Activated CD8-positive, alpha-beta memory T cell treated with anti-CD3 and anti-CD28 coated beads for 24 hours (primary cell): ENCODE measurements at places on chromosomes 7 and 10.

- DNase-seq, result no peak
Observed at GRCh38 chr7:38928506-38928905, 19.5 kb upstream of the VPS41 start.

- no peak for DNase-seq
Observed at GRCh38 chr10:4351723-4352413, 474.1 kb upstream of the AKR1E2 start.

DNA sequence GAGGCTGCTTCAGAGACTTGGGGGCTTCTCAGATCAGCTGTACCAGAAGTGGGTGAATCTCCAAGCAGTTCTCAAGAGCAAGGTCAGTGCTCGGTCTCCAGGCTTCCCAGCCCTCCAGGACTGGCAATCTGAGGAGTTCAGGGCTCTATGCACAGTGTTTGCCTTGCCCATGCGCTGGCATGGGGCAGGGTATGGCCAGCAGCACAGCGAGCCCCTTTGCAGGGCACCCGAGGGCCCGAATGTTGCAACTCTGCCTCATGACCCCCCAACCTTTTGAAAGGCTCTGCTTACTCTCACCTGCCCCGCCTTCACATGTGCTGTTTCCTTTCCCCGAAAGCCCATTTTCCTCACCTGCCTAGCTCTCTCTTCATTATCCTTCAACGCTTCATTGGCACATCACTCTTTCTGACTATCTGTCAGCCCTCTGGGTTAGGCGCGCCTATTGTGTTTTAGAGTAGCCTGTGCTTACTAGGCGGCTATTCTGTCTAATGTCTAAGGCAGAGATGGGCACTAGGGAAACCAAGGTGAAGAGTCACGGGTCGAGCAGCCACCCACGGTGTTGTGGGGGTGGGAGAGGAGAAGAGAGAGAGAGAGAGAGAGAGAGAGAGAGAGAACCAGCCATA is 83.6 kb downstream of the WDFY4 start:
- DNase-seq, result no peak

DNA sequence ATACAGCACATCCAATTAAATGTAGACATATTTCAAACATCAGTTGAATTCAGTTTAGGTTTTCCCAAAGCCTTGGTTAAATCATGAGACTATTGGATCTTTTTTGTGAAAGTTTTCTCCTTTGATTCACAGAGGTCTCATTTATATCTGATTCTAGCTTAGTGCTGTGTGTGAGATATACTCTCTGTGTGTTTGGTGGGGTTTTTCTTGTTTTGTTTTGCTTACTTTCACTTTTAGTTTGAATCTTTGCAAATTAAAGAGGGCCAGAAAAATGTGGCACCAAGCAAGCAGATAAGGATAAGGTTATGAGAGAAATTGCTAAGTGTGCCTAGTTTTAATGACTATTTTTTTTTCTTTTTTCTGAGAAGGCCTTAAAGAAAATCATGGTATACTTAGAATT is 12.6 kb upstream of the OR6B1 start:
- DNase-seq, result no peak

- DNase-seq, result no peak
Observed at GRCh38 chr10:70528741-70529362, 50.3 kb downstream of the PALD1 start.

- DNase-seq, result peak; percentile 69
Observed at GRCh38 chr7:66921396-66921917, 432 bp downstream of the TMEM248 start.

- DNase-seq, result no peak
Observed at GRCh38 chr7:2509298-2509906, 10.2 kb upstream of the LFNG start.

DNA sequence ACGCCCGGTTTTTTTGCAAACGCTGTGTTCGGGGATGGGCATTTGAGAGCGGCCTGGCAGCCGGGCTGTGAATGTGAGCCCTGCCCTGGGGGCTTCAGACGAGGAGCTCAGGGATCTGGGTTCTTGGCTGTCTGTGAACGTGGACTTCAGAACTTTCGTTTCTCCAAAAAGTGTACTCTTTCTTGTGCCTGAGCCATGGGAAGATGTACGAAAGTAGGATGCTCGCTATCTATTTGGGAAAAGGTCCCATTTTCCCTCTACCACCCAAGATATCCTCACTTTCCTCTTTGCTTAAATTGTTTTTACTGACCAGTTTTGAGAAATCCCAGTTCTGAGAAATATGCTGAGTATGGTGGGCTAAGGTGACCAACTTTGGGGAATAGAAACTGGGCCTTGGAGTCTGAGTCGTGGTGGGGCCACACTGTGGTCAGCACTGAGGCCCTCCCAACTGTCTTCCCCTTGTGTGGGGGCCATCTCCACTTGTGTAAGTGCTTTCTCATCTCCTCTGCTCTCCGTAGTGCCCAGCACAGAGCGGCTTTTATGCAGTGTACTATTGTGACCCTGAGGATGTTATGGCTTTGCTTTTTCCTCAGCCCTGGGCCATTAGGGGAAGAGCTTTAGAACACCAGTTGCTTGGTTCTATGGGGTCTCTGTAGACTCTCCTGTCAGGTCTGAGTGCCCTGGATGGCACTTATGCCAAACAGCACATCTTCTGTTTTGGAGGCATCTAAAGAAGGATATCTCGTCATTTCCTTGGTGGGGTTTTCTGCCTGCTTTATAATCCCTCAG is 918 bp downstream of the DBNL start:
- DNase-seq, result no peak

- DNase-seq, result peak; percentile 72
Observed at GRCh38 chr7:51123322-51124019, 193.1 kb downstream of the COBL start.

- no peak for DNase-seq
Observed at GRCh38 chr10:110794808-110795207, 76.9 kb upstream of the PDCD4 start.

DNA sequence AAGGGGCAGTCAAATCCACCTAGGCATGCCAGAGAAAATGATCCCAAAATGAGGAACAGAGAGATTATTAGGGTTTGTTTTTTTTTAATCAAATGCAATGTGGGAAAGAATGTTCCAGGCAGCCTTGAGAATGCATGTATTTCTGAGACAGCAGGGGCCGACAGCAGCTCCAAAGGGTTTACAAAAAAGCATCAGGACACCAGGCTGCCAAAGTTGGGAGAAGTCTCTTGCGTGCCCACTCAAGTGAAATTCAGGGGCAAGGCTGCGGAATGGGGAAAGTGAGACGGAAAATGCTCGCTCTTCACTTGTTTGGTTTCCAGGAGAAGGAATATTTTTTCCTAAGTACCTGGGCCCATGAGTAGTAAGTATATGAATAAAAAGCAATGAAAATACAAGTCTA is 101.2 kb downstream of the USP6NL start:
- no peak for DNase-seq

GRCh38 chr7:157928171-157928794 is 591.5 kb downstream of the DNAJB6 start:
- no peak for DNase-seq

DNA sequence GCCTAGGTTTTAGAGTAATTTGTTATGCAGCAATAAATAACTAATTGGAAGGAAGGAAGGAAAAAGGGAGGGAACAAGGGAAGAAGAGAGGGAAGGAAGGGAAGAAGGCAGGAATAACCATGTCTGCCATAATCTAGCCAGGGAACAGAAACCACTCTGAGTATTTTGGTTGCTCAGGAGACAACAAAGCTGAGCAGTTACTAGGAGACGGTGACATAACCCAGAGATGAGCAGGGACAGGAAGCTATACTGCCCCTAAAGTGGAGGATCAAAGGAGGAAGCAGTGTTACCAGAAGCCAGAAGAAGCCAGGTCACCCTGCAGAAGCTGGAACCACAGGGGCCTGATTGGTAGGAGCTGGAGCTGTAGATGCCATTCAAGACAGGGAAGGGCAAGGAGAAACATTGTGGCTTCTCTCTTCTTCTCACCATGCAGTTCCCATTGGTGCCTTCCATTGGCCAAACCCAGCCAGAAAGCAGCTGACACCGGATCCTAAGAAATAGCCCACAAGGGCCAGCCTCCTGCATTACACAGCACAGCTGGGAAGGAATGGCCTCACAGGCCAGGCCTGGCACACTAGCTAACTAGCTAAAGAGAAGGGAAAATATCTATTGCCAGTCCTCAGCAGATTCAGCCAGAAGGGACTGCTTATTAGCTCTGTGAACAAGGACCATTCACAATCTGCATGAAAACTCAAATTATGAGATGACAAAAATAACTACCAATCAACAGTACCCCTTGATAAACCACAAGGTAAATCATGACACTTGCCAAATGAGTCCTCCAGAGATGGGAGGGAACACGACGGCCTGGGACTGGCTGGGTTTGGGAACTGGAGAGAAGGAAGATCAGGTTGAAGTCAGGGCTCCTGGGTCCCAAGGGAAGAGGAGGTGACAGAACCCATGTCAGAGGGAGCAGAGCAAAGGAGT is 184.5 kb upstream of the NFE2L3 start:
- DNase-seq, result no peak

GRCh38 chr10:78696791-78697395 is 371.9 kb upstream of the ZMIZ1 start:
- peak; percentile 15 for DNase-seq

GRCh38 chr10:14571866-14572507 is 202.7 kb downstream of the FAM107B start:
- DNase-seq, result peak; percentile 81

DNA sequence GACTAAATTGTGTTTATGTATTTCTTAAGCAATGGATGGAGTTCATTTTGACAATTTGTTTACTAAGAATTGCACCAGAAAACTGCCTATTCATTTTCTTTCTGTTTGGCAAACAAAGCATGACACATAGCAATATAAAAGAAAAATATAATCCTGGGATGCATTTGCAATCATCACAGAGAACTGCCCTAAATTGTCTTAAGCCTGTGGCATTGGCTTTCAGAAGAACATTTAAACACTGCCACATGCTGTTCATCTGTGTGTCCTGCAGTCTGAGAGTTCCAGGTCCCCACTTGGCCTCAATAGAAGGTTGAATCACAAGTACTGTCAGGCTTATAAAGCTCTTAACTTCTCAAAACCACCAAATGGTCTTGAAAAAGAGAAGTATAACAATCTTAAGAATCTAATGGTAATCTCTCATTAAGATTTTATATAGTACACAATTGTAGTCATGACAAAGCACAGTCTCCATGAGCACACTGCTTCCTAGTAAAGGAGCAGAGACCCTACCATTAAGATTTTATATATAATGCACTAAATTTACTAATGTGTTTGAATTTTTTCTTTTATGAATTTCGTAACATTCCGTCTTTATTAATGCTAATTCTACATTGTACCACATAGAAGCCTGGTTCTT is 29.9 kb downstream of the RNLS start:
- no peak for DNase-seq

- DNase-seq, result no peak
Observed at GRCh38 chr7:14016950-14017349, 27.5 kb upstream of the ETV1 start.

- DNase-seq, result no peak
Observed at GRCh38 chr7:106927536-106927935, 62.5 kb downstream of the PIK3CG start.

DNA sequence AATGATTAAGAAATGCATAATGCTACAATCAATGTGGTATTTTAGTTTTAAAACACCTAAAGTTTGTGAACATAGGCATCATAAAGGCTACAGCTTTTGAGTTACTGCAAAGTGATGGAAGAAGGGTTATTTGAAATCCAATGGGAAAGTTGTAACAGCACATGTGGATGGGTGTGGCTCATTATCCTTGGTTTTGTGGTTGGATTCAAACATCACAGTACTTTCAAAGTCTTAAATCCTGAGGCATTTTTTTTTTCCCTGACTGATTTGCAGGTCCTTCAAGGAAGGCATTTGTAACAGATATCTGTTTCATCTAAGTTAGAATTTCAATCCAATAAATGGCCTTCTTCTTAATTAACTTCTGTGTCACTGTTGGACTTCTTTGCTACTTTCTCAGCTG is 9.8 kb upstream of the SHTN1 start:
- DNase-seq, result no peak

DNA sequence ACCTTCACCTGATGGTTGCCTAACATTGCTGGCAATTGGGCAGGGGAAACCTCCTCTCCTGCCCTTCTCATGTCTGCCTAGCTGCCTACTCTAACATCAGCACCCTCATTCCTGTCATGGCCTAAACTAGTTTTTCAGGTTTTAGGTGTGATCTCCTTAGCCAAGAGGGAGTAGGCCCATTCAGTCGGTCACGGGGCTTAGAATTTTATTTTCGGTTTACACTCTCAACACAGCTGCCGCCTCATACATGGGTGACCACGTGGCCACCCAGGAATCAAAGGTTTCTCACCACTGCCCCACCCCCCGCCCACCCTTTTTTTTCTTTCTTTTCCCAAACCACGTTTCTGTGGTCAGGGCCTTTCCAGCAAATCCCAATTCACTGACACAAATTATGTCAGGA is 97.2 kb downstream of the RALA start:
- DNase-seq, result no peak
